GM12865 (cell line): ENCODE measurements at places on chromosomes 6 and 20.

DNA sequence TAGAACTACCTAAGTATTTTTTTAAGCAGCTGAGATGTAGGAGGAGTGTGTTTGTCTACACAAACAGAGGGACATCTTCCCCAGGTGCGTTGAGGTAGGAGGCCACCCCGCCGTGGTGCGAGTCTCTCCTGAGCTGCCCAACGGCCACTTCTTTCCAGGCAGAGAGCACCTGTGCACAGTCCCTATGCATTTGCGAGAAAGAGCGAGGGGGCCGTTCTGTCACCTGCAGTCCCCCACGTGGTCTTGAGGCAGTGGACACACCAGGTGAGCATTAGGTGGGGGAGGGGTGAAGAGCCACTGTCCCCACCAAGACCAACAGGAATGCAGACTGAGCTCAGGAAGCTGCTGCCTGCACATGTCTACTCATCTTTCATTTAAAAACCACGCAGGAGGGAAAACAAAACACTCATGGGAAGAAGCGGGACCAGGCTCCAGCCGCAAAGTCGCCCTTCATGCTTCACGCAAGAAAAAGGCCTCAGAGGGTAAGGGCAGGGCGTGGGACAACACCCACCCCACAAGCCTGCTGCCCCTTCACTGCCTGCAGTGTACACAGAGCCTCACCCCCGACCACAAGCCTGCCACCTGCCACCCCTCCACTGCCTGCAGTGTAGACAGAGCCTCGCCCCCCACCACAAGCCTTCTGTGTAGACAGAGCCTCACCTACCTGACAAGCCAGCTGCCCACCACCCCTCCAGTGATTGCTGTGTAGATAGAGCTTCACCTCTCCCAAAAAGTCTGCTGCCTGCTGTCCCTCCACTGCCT, 142.0 kb downstream of the DLL1 start:
- DNase-seq = no peak

- DNase-seq = no peak
Observed at GRCh38 chr6:146857980-146858347, 259.2 kb downstream of the ADGB start.

DNA sequence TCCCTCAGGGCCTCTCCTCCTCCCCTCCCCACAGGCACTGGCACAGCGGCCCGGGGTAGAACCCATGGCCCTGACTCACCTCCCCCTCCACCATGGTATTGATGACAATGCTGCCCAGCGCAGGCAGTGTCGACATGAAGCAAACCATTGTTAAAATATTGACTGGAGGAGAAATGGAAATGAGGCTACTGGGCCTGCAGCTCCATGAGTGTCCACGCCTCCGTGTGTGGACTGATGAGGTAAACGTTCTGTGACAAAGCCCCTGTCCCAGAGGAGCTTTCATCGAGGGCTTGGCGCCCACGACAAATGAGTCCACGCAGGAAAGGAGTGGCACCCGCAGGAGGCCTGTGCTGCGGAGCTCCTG, 402.7 kb downstream of the TAF4 start:
- DNase-seq = no peak

DNA sequence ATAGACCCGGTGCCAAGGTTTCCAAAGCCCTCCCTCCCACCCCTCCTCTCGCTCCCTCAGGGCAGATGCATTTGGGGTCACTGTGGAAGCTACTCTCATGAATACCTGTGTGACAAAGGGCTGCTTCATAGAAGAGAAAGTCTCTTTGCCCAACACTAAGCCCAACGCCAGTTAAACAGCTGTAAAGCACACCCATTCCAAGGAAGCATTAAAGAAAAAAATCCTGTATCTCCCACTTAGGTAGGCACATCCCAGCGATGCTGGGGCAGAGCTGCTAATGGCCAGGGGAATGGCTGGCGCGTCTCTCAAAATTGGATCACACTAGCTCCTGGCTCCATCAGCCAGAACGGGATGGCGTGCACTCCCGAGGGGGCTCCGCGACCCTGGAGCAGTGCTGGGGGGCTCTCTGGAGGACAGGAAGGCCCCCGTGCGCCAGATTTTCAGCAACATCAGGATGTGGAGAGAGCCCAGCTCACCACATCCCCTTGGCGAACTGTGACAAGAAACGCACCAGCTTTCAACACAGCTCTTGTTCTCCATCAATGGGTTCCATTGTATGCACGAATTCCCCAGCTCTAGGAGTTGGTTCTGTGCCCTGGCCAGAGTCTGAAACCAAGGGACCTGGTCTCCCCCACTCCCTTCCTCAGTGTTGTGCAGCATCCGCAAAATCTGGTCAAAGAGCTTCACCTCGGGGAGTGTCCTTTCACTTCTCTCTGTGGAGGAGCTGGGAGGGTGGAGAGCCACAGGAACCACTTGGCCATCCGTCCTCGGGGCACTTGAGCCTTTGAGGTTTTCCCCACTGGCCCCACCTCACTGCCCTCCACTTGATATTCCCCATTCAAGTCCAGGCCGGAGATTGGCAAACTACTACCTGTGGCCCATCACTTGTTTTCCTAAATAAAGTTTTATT, 74.1 kb downstream of the TFAP2C start:
- DNase-seq = no peak

DNA sequence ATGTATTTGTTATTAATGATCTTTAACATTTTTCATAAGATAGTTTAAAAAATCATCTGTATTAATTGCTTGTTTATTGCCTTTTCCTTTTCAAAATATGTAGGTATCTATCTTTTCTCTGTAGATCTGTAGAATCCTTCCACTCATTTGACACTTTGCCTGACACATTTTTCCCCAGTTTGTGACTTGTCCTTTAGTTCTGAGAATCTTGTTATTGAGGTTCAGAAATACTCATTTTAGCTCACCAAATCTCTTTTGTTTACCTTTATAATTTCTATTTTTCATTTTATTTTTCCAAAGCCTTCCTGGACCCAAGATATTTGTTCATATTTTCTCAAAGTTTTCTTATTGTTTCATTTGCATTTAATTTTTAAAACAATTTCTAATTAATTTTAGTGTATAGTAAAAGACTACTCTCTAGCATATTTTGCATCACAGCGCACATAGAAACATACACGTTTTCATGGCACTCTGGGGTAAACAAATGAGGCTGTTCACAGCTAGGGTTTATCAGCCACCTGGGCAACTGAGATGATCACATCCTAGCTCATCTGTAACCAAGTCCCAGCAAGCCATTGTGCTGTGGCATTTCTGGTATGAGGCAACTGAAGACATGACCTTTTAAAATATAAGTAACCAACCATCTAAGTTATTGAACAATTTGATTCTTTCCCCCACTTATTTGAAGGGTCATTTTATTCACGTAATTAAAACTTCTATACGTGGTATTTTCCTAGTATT, 275.7 kb downstream of the ADGB start:
- DNase-seq = no peak

DNA sequence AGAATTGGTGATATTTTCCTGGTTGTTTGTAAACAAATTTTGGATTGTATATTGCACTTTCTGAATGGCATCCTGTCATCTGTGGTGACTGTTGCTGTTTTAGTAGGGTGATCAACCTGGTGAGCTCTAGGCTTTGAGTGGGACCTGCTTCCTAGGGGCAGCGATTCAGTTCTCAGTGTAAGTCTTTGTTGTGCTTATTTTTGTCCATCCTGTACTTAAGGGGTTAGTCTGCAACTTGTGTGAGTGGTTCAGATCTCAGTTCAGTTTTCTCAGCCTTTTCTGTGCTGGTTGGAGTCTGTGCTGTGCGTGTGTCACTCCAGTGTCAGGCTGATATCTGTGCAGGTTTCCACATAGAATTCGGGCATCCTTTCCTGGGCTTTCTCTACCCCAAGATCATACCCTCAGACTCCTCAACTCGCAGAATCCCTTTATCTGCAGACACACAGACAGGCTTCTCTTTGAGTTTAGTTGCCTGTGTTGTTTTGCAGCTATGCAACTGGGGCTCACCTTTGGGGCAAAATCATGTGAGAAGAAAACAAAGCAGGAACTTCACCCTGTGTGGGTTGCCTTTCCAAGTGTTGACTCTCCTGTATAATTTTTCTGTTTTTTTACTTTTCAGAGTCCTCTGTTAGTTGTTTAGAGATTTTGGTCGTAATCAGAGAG, 177.7 kb downstream of the FARS2 start:
- no peak for DNase-seq

GRCh38 chr6:125570526-125570925, 178.9 kb upstream of the HEY2 start:
- DNase-seq = no peak

DNA sequence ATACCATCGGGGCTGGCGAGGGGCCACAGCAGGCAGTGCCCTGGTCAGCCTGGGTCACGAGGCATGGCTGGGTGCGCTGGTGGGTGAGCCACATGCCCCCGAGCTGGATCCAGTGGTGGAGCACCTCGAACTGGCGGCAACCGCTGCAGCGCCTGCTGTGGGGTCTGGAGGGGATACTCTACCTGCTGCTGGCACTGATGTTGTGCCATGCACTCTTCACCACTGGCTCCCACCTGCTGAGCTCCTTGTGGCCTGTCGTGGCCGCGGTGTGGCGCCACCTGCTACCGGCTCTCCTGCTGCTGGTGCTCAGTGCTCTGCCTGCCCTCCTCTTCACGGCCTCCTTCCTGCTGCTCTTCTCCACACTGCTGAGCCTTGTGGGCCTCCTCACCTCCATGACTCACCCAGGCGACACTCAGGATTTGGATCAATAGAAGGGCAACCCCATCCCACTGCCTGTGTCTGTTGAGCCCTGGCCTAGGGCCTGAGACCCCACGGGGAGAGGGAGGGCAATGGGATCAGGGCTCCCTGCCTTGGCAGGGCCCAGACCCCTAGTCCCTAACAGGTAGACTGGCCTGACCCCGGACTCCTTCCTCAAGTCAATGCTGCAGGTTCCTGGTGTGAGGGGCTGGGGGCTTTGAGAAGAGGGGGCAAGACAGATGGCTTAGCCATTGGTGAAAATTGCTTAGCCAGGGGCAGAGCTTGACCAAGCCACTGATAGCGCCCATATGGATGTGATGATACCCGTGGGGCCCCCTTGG, 598 bp downstream of the TMEM239 start:
- DNase-seq = peak; percentile 46

GRCh38 chr6:28867086-28867409, 56.7 kb downstream of the TRIM27 start:
- DNase-seq = peak; percentile 51

- DNase-seq = no peak
Observed at GRCh38 chr6:52931351-52931750, 21.9 kb upstream of the GSTA3 start.

- no peak for DNase-seq
Observed at GRCh38 chr20:59308493-59309201, 8.2 kb downstream of the EDN3 start.

DNA sequence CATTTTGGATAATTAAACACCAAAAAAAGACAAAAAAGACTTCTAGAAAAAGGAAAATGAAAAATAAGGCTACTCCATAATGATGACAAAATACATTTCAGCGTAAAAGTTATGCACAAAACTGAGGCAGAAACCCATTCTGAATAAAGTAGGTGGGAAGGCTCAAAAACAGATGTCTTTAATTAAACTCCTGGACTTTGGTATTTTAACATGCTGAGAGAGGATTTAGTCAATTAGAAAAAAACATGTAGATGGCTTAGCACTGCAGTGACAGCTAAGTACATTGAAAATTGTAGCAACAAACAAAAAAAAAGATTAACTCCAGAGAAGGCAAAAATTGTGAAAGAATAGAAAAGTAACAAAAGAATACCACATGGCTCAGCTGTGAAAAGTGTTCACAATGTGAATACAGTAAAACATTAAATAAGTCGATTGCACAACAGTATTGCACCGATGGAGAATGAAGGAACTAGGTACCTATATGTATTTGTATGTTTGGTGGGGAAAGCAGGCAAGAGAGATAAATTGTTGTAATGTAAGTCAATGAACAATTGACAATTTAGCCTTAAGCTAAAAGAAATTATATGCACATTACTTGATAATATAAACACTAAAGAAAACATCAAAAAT, 59.5 kb downstream of the TBC1D32 start:
- DNase-seq = no peak

DNA sequence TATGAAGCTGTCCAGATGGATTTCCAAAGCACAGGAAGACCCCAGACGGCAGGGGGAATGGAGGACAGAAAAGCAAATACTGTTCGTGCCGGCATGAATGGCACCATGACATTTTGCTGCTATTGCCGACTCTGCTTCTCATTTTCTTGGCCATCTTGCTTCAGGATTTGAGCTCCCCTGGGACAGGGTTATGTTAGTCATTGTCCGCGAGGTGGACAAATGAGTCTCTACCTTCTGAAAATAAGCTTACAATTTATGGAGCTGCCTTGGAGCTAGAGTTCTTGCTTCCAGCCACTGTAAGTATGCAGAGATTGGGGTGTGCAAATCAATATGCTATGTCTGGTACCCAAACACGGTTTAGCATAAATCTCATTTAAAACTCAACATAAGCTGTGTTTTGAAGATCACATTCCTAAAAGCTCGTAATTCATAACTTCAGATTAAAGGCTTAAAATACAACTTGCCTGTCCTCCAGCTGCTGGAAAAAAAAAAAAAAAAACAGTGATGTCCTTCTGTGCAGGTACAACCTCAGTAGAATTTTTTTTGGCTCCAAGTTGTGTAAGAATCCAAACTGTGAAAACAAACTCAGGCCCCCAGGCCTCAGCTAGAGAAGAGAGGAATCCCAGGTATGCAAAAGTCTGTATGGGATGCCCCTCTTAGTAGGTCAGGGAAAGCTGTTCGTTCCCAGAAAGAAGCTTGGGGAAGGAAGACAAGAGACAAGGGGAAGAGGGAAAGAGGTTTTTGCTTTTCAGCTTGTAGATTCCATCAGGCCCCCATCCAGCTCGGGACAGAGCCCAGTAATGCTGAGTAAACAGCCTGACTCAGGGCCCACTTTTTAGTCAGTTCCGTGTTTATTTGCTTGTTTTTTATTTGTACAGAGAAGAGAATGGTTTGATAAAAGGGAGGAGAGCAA, 184.2 kb upstream of the FOXA2 start:
- no peak for DNase-seq

DNA sequence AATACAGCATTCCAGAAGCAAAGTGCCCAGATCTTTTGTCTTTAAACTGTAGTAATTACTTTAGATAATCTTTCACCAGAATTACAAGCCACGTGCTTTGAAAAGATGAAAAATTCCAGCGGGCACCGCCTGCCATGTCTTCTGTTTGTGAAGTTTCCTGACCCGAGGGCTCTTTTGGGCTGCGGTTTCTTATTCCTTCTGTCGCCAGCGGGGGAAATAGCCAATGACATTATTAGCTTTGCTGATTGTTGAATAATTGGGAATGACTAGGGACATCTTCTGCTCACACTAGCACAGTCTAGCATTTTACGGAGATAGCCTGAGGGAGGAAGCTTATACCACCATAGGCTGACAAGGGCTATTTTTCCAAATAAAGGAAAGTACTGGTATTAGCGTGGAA, 124.7 kb downstream of the SAMD5 start:
- DNase-seq = no peak

- DNase-seq = no peak
Observed at GRCh38 chr6:42101186-42101657, 41.2 kb downstream of the C6orf132 start.

GRCh38 chr20:17859002-17859615, 109.5 kb downstream of the SNX5 start:
- DNase-seq = peak; percentile 79
